ENCODE measurements at places on chromosomes 12 and 14. TPM values are rescaled to one million over a fixed set of nuclear protein-coding genes. Genes with fewer than 3 reads are reported as not detected.
A peak's percentile ranks its signal among the peaks of the same experiment; 100 is the strongest.

The LPAR5 gene
- polyA plus RNA-seq = not detected

The GDF3 gene
- polyA plus RNA-seq = not detected

The MIPOL1 gene
- 7.0 TPM for polyA plus RNA-seq

The HOXC6 gene
- 0.02 TPM for polyA plus RNA-seq

The KRT6C gene
- not detected for polyA plus RNA-seq

The RFLNA gene
- not detected for polyA plus RNA-seq

The SMCO2 gene
- polyA plus RNA-seq = 0.14 TPM

The XRCC3 gene
- polyA plus RNA-seq = 4.8 TPM

The SLC2A14 gene
- 0.12 TPM for polyA plus RNA-seq

The CCDC196 gene
- not detected for polyA plus RNA-seq

The LLPH gene
- 18.6 TPM for polyA plus RNA-seq

The ASIC1 gene
- polyA plus RNA-seq = 10.2 TPM

The SVOP gene
- not detected for polyA plus RNA-seq

The DNAI7 gene
- polyA plus RNA-seq = 0.11 TPM

The AQP6 gene
- polyA plus RNA-seq = not detected

The C14orf180 gene
- not detected for polyA plus RNA-seq

DNA sequence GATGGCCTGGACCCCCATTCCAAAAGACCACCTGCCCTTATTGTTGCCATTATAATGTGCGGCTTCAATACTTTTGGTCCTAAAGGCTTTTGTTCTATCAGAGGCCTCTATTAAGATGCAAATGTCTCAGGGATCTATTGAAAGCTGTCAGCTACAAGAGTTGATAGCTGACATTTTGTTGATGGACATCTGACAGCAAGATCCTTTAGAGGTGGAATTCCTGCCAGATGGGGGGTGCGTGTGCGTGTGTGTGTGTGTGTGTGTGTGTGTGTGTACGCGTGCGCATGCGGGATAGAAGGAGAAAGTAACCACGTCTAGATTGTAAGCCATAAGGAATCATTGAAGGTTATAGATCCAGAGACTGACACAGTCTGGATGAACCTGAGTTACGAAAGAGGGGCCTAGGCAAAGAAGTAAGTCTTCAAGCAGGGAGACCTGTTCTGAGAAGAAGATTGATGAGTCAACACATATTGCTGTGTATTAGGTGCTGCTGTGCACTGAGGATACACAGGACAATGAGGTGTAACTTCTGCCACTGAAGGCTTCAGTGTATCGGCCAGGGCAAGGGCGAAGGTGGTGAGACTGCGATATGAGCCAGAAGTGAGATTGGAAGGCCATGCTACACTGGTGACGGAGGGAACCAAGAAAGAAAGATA is 89.2 kb downstream of the PRMT8 start:
- DNase-seq = no peak

DNA sequence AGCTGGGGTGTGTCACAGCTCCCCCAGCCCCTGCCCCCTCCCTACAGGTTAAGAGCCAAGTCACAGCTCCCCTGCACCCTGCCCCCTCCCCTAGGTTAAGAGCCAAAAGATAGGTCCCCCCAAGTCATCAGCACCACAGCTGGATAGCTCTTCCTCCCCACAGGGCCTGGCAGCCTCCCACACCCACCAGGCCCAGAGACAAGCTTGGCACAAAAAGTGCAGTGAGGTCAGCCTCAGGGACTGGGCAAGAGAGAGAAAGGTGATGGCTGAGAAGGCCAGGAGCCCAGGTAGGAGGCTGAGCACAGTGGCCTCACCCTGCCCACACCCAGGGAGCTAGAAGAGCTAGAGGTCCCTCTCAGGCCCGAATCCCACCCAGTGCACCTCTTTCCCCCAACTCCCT is 8.7 kb downstream of the ITGA7 start:
- DNase-seq = no peak

- no peak for DNase-seq
Observed at GRCh38 chr12:71694099-71694820, 8.4 kb downstream of the TMEM19 start.

- DNase-seq = no peak
Observed at GRCh38 chr12:1619587-1619986, 9.4 kb upstream of the WNT5B start.

- DNase-seq = no peak
Observed at GRCh38 chr12:6249580-6249979, 49.4 kb downstream of the CD9 start.

DNA sequence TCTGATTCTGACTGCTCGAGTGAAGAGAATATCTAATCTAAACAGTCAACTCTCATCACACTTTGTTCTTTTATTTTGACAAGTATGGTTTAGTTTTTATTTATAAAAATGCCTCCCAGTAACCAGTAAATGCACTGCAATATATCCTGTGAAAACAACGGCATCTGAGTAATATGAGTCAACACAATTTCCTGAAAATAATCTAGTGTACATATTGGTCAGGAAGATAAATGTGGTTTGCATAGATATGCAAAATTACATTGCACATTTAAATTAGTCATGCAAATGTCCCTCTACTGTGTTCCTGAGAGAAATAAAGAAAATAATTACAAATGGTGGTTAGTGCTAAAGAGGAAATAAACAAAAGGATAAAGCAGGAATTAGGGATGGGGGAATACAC is 1190.7 kb upstream of the SEL1L start:
- DNase-seq = no peak

DNA sequence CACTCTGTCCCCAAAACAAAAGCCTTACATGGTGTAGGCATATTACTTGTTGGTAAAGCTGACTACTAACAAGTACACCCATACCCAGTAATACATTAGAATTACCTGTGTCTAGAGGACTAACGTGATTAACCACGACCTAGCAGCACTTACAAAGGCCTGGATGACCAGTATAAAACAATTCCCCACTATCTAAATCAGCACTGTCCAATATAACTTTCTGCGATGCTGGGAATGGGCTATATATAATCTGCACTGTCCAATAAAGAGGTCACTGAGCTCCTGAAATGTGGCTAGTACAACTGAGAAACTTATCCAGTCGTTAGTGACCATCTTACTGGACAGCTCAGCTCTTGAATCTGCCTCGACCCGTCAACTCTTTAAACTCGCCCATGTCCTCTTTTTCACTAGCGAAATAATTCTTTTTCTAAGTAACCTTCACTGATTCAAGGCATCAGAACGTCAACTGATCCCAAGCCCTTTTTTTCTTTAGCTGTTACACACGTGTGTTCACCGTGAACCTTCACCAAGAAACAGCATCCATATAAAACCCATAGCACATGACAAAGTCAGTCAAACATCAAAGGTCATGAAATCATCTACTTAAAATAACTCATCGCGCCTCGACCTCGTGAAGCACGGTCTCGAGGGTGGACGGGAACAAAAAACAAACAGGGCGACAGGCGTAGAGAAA is 905 bp upstream of the CIPC start:
- no peak for DNase-seq

DNA sequence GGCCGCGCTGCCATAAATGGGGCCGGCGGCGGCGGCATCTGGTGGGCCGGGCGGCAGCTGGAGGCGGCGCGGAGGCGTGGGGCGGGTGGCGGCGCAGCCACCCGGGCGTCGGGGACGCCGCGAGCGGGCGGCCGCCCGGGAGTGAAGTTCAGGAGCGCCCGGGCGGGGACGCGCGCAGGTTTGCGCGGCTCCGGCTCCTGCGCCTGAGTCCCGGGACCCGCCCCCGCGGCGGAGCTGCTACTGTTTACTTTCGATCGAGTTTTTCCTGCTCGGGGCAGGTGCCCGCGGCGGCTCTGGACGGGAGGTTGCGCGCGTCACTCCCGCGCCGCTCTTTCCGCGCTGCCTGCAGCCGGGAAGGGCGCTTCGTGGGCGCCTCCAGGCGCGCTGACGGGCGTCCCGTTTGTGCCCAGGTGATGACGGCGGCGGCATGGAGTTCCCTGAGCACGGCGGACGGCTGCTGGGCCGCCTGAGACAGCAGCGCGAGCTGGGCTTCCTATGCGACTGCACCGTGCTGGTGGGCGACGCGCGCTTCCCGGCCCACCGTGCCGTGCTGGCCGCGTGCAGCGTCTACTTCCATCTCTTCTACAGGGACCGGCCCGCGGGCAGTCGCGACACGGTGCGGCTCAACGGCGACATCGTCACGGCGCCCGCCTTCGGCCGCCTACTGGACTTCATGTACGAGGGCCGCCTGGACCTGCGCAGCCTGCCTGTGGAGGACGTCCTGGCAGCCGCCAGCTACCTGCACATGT is at the start of gene ZBTB42:
Gene ZBTB42, plus strand, starts transcription at position 331 of the 749 bp plus-strand sequence. Its CDS starts 97 bp downstream, at position 428.
- no peak for DNase-seq

GRCh38 chr14:68950111-68950510 is 29.0 kb downstream of the ACTN1 start:
- DNase-seq = no peak

GRCh38 chr14:31207287-31207754 is 272 bp downstream of the HECTD1 start:
- DNase-seq = peak; percentile 59

- DNase-seq = no peak
Observed at GRCh38 chr12:7302266-7302986, 1.4 kb upstream of the ACSM4 start.

DNA sequence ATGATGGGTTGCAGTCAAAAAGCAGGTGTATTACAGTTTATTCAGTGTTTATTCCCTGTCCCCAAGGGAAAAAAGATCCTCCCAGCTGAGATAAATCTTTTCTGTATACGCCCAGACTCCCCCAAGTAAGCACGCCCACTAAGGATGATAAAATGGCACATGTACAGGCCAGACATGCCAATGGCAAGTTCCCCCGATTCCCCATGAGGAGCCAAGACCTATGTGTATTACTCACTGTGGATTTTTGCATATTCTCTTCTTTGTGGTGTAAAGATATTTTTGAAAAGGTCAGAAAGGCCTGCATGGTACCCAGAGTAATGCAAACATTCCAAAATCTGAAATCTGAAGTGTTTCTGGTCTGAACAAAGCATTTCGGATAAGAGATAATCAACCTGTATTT is 22.2 kb downstream of the NR2C1 start:
- DNase-seq = no peak

DNA sequence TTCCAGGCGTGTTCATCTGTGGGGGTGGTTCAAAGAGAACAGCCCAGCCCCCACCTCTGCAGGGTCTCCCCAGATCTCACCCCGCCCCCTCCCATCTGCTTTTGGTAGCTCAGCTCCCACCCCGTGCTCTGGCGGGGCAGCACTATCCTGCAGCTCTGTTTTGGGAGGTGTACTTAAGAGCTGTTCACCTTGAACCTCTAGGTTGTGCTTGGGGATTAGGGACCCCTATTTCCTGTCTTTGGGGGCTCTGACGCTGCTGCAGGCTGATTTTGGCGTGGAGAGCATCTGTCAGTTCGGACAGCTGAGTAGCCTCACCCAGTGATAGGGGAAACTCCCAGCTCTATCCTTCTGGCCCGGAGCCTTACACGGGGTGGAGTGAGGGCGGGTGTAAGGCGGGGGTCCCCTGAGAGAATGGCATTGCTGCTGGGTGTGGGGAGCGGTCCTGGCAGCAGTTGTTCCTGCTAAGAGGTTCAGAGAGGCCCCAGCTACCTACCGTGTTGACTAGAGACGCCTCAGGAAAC is 765 bp downstream of the TMEM120B start:
- no peak for DNase-seq

GRCh38 chr12:102033991-102034745 is 27.6 kb downstream of the WASHC3 start:
- DNase-seq = no peak

GRCh38 chr12:81128930-81129554 is 51.2 kb downstream of the ACSS3 start:
- peak; percentile 16 for DNase-seq

GRCh38 chr12:97301576-97301975 is 161.0 kb upstream of the RMST start:
- DNase-seq = no peak

DNA sequence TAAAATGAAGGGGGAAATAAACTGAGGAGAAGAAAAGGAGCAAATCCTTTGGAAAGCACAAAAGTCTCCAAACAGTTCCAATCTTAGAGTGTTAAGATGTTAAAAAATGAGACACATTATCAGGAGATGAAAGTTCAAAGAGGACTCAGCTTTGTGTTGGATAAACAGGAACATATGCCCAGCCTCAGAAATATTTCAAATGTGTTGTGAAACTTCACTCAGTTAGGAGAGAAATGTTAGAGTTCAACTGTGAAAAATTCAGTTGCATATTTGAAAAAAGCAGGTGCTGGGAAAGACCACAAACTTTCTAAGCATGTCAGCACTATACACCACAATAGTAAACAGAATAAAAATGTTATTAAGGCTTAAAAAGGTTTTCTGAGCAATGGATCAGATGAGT is 136.8 kb upstream of the PRKD1 start:
- DNase-seq = no peak

- DNase-seq = no peak
Observed at GRCh38 chr14:34685819-34686428, 28.5 kb downstream of the CFL2 start.

DNA sequence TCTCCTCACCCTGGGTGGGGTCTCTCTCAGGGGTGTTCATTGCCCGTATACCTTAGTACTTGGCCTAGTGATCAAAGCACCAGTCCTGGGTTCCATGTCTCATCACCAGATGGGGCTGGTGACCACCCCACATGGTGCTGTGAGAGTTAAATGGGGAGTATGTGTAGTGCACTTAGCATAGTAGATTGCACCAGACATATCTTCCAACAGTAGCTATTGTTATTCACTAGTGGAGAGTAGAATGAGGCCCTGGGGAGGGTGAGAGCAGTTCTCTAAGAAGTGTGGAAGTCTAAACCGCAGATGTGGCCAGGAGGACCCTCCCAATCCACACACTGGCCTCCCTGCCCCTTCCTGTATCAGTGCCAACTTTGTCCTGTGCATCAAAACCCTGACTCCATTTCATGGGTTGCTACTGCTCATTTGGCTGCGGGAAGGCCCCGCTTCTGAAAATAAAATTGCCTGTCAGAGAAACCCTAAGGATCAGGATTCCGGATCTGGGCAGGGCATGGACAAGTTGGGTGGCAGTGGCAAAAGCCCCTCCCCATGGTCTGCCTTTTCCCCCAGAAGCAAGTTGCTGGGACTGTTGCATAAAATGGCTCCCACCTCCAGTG is 4.4 kb downstream of the CD9 start:
- DNase-seq = no peak

DNA sequence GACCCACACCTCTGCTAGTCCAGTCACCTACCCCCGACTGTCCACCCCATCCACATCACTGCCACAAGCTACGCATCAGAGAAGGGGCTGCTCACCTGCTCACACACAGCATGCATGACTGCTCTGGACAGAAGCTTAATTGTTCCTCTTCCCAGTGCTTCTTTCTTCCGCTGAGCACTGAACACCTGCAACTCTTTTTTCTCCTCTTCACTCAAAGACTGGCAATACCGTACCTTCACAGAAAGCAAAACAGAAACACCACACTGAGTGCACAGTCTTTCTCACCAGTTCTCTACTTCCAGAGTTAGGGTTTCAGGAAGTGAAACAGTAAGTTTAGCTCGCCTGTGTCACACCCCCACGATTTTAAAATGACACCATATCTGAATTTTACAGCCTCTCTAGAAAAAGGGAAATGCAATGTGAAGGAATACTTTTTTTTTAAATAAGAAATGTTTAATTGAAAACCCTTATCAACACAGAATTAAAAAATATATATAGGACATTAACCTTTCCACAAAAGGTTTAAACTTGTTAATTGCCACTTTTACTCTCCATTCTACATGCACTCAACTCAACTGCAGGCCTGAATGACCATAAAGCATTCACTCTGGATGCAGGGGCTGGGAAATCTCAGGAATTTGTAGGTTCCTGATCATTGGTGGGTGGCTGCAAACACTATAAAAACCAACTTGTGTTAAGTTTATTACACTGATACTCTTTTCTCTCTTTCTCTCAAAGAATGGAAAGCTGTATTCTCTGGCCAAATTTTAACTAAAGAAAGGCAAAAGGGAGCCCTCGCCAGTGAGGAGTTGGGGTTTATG is 120.0 kb downstream of the PRICKLE1 start:
- no peak for DNase-seq

Measured in AG04450 (cell line).